Mesothelial cell of epicardium (in vitro differentiated cells): ENCODE measurements at places on chromosomes 6 and 20. TPM values are rescaled to one million over a fixed set of nuclear protein-coding genes. Genes with fewer than 3 reads are reported as not detected.

GRCh38 chr20:62884556-62884955 lies 22.9 kb upstream of the TCFL5 start:
- no peaks in the 10 kb centered on the region for H3K27me3 ChIP-seq
- no peak for DNase-seq
- no peak overlapping the region for H3K4me3 ChIP-seq
- no peak overlapping the region for H3K27ac ChIP-seq

PGC gene
- total RNA-seq = not detected in 3 replicates

GRCh38 chr20:63315240-63315689 lies 22.3 kb downstream of the COL20A1 start:
- H3K27ac ChIP-seq = no peak overlapping the region
- no peaks in the 10 kb centered on the region for H3K27me3 ChIP-seq
- no peak for DNase-seq
- no peaks in the 10 kb centered on the region for H3K4me1 ChIP-seq
- H3K36me3 ChIP-seq = no peaks in the 10 kb centered on the region
- no peak overlapping the region for H3K4me3 ChIP-seq

GRCh38 chr6:158797331-158798310 lies 21.5 kb downstream of the EZR start:
- no peak overlapping the region for H3K4me3 ChIP-seq
- H3K36me3 ChIP-seq = peaks cover 2% of the 10 kb centered on the region
- H3K27me3 ChIP-seq = no peaks in the 10 kb centered on the region

GRCh38 chr6:92559003-92559402 lies 860.4 kb downstream of the EPHA7 start:
- H3K36me3 ChIP-seq = no peaks in the 10 kb centered on the region
- no peak overlapping the region for H3K4me3 ChIP-seq
- no peaks in the 10 kb centered on the region for H3K4me1 ChIP-seq
- no peak for DNase-seq

MTFR2 gene
- 1.7 to 2.2 TPM (median 2.0 TPM) in 3 replicates for total RNA-seq

DNA sequence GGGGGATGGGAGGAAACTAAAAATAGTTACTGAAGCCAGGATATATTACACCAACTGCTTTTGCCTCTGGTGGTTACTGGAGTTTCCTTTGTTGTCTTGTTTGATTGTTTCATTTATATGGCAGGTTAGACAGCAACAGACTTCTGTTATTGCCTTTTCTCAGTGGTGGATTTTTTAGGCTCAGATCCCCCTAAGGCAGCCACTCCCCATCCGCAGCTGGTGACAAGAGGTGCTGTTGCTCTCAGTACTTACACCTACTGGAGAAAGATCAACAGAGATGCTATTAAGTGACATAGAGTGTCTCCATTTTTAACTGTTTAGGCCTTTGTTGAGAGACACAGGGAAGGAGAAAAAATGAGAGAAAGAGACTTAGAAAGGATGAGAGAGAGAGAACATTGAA lies 552.1 kb downstream of the PKHD1 start:
- no peaks in the 10 kb centered on the region for H3K36me3 ChIP-seq
- peaks cover 15% of the 10 kb centered on the region for H3K4me1 ChIP-seq
- no peak overlapping the region for H3K27ac ChIP-seq
- no peak overlapping the region for H3K4me3 ChIP-seq
- DNase-seq = no peak

NT5DC1 gene
- 30.8 to 34.5 TPM (median 33.4 TPM) in 3 replicates for total RNA-seq

GRCh38 chr6:25918083-25918683 lies 12.3 kb downstream of the SLC17A2 start:
- no peaks in the 10 kb centered on the region for H3K36me3 ChIP-seq
- H3K4me3 ChIP-seq = no peak overlapping the region
- H3K27ac ChIP-seq = no peak overlapping the region
- no peak for DNase-seq

DNA sequence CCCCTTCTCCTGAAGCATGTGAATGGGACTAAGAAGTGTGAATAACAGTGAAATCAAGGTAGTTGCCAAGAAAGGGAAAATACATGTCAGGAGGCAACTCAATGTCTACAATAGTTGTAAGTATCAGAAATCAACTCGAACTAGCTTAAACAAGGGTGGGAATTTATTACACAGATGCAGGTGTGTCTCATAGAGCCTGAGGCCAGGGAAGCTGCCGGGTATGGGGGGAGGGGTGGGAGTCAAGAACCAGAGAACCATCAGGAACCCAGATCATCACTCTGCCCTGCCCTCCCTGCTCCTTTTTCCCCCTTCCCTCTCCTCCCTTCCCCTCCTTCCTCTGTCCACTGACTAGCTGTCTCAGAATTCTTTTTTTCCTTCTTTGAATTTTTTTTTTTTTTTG lies 34.9 kb upstream of the BMP6 start:
- no peak overlapping the region for H3K4me3 ChIP-seq
- H3K27ac ChIP-seq = no peak overlapping the region
- H3K4me1 ChIP-seq = peaks cover 8% of the 10 kb centered on the region

CD24 gene
- total RNA-seq = 377 to 390 TPM (median 382 TPM) in 3 replicates
